NCI-H460 (cell line): ENCODE measurements at places on chromosomes 1 and 21.
A peak's percentile ranks its signal among the peaks of the same experiment; 100 is the strongest.

DNA sequence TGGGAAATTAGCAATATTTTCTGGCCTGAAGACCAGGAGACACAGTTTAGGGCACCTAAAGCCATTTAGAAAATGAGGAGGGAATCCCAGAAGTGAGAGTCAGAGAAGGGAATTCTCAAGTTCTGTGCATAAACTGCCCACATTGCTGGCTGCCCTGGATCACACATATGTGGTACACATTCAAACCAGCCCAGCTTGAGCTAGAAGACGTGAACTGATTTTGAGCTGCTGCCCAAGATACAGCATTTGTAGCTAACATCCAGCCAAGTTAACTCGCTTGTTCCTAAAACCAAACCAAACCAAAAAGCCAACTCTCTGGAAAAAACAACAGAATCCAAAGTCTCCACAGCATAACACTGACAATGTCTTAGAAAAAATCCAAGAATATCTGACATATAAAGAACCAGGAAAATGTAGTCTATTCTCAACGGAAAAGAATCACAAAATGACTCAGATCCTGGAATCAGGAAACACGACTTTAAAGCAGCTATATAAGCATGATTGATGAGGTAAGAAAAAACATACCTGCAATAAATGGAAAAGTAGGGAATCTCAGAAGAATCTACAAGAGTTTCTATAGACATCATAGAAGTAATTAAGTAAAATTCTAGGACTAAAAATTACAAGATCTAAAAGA, 18.2 kb upstream of the QSOX1 start:
- no peak for DNase-seq

GRCh38 chr1:241063276-241063675, 293.7 kb downstream of the RGS7 start:
- no peak for DNase-seq

DNA sequence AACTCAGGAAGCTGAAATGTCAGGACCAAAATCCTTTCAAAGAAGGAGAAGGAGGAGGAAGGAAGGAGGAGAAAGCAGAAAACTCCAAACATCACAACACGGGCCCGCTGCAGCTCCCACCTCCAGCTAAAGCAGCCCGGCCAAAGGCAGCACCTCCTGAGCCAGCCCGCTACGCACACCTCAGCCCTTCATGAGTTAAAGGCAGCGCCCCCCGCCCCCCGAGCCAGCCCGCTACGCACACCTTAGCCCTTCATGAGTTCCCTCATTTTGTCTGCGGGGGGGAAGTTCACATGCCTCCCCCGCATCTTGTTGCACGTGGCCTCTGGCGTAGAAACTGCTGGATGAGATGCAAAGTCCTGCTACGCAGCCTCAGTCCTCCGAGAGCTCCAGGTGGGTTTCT, 90.7 kb upstream of the ARHGEF16 start:
- DNase-seq, result no peak

GRCh38 chr1:36157115-36157903, 1.3 kb downstream of the MAP7D1 start:
- no peak for DNase-seq

DNA sequence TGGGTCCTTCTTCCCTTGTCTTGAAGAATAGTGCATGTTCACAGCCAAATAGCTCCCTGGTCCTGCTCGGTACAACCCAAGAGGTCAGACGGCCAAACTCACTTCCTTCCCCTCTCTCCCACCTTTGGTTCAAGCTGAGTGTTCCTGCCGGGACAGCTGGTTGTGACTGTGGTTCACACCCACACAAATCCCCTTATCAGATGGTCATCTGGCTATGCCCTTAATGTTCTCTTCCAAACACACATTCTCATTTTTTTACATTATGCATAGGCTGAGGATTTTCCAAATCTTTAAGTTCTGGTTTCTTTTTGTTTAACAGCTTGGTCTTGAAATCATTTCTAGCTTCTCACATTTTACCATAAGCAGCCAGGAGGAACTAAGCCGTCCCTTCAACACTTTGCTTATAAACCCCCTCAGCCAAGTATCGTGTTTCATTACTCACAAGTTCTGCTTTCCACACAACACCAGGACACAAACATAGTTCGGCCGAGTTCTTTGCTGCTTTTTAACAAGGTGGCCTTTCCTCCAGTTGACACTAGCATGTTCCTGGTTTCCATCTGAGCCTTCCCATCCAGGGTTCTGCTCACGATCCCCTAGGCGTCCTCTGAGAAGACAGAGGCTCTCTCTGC, 19.7 kb upstream of the TSPEAR start:
- no peak for DNase-seq

GRCh38 chr1:77888781-77889642, 588 bp downstream of the NEXN start:
- DNase-seq, result peak; percentile 16

DNA sequence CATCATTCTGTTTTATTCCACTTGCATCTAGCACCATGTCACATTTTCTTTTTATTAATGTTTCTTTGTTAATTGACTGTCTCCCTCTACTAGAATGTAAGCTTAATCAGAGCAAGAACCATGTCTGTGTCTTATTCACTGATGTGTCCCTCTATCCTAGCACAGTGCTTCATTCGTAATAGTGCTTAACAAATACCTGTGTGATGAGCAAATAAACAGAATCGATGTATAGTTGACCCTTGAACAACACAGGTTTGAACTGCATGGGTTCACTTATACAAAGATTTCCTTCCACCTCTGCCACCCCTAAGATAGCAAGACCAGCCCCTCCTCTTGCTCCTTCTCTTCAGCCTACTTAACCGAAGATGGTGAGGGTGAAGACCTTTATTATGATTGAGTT, 42.9 kb upstream of the MAN1A2 start:
- DNase-seq, result no peak

- DNase-seq, result no peak
These were observed 5.3 kb upstream of the S100A12 start for GRCh38 chr1:153380711-153381110.

GRCh38 chr1:151062741-151063371, 2.7 kb downstream of the MLLT11 start:
- DNase-seq, result no peak
